ENCODE measurements at places on chromosomes 1 and 21.

DNA sequence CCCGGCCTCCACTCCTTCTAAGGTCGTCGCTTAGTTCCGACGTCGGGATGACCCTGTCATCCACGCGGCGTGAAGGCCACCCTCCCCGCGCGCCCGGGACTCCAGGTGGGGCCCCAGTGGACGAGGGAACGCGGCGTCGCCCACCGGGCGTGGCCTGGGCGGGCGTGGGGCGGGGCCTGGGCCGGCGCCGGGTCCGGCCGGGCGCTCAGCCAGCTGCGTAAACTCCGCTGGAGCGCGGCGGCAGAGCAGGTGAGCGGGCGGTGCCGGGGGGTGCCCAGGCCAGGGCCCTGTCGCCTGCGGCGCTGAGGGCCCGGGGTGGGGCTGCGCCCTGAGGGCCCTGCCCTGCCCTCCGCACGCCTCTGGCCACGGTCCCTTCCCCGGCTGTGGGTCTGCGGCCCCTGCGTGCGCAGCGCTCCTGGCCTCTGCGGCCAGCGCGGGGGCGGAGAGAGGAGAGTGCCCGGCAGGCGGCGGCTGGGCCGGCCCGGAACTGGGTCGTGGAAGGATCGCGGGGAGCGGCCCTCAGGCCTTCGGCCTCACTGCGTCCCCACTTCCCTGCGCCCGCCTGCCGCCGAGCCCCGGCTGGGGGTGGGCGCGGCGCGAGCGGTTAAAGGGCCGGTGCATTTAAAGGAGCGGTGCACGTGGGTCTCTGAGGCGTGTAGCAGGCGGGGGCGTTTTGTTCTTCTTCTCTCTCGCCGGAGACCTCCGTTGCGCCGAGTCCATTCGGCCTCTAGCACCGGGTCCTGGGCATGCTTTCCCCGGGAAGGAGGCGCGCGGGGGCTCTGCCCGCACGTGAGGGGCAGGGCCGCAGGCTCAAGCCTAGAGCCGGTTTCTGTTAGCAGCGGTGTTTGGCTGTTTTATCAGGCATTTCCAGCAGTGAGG, at the start of gene PSEN2:
TSS of gene PSEN2 (plus strand) at position 216 of the 879 bp plus-strand sequence. CDS start 11,292 bp downstream, outside the sequence.
- DNase-seq, result no peak

DNA sequence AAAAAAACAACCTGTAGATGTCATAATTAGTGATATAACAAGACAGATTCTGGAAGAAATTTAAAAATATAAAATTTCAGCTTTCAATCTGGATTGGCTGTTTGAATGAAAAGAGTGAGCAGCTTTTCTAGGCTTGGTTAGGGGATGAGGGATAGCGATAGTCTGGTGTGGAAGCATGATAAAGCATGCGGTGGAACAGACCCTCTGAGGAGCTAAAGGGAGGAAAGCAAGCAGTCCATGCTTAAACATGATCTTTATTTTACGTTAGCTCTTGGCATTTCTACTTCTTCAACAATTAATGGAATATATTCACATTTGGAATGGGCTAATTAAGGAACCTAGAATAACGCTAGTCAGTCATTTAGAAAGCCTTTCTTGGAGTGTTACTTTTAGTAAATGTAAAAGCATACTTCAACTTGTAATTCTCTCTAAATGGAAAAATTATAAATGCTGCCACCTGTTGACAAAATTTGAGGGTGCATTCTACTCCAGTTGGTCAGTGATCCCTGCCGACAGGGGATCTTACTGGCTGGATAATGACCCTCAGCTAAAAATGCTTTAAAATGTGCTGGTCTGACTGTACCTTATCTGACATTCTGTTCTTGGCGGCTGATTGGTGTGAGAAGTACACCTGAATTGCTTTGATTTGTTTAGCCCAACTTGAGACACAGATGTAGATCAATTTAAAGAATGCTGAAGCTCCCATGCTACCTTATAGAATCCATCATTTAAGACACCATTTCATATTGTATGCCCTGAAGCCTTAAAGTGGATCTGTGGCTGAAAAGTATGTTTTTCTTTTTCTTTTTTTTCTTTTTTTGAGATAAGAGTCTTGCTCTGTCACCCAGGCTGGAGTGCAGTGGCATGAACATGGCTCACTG, 61.2 kb downstream of the AK4 start:
- no peak for DNase-seq

DNA sequence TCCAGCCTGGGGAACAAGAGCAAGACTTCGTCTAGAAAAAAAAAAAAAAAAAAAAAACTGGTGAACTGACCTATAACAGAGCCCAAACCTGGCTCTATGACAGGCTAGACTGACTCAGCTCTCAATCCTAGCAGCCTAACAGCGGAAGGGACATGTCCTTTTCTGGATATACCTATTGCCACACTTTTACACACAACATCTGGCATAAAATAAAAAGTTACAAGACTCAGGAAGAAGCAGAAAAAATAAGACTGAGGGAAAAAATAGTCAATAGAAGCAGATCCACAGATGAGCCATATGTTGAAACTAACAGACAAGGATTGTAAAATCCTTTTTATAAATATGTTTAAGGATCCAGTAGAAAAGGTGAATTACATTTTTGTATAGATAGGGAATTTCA, 57.5 kb upstream of the IPO9 start:
- no peak for DNase-seq

GRCh38 chr1:48207131-48207530, 15.4 kb upstream of the SLC5A9 start:
- DNase-seq, result no peak

GRCh38 chr1:170560681-170561285, 28.8 kb downstream of the GORAB start:
- no peak for DNase-seq

- no peak for DNase-seq
These were observed 317.1 kb downstream of the DPYD start for GRCh38 chr1:97603776-97604175.

DNA sequence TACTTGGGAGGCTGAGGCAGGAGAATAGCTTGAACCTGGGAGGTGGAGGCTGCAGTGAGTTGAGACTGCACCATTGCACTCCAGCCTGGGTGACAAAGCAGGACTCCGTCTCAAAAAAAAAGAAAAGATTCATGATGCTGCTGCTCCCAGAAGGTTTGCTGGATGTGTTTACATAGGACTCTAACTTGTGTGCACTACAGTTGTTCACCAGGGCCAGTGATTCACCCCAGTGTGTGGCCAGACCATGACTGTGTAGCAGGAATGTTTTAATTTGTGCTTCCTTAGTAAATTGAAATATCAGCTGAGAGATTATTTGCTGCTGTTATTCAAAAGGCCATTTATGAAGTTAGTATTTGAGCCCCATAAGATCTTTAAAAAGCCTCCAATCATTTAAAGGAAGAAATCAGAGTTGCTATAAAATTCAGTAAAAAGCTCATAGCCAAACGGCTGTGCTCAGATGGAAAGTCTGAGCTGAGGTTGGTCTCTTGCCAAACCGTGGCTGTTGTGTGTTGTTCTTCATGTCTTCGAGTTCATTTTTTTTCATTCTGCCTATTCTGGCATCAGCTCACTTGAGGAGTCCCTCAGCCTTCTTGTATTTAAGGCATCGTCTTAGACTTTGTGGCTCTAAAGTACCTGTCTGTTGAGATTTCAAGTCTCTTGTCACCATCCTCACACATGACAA, 18.1 kb upstream of the PGD start:
- DNase-seq, result no peak

DNA sequence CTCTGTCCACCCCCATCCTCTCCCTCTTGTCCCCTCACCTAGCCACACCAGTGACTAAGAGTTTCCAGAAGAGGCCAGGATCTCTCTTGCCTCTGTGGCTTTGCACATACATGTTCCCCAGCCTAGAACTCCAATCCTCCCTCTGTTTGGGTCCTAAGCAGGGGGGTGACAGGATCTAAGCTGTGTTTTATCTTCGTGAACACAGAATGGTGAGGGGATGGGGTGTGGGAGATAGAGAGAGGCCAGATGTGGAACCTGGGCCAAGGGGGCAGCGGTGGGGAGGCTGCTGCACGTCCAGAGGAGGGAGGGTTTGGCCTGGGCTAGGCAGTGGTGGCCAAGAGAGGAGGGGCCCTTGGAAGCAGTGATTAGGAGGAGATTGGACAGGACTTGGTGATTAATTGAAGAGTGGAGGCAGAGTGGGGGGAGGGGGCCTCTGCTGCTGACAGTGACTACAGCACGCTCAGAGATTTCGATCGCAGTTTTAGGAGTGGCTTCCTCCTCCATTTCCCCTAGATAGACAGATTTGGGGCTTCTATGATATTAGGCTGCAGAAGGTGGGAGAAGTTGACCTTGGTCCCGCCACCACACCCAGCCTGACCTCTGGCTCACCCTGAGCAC, 17.1 kb upstream of the ADGRB2 start:
- no peak for DNase-seq

GRCh38 chr1:51326839-51327238, 3.5 kb downstream of the TTC39A start:
- DNase-seq, result no peak

DNA sequence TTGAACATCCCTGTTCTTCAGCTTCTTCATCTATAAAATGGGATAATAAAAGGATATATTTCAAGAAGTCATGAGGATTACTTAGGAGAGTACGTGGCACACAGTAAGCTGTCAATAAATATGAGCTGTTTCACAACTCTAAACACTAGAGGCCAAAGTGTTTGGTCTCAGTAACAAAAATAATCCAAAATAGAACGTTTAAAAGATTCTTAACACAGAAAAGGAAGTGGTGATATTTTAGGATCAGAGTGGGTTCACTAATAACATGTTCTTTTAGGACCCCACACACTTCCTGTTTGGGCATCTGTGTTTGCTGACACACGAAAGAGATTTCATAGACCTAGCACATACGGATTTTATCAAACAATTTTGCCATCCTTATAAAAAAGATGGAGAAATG, 32.9 kb downstream of the TNFSF18 start:
- no peak for DNase-seq

- DNase-seq, result no peak
These were observed 5.1 kb upstream of the ACTN2 start for GRCh38 chr1:236681219-236681618.

GRCh38 chr21:26967062-26967913, at the start of gene ADAMTS5:
ADAMTS5 (minus strand) TSS chr21:26967088; CDS start chr21:26966391, 697 bp downstream.
- DNase-seq, result no peak

- DNase-seq, result no peak
These were observed 37.9 kb downstream of the WNT4 start for GRCh38 chr1:22104865-22105437.

DNA sequence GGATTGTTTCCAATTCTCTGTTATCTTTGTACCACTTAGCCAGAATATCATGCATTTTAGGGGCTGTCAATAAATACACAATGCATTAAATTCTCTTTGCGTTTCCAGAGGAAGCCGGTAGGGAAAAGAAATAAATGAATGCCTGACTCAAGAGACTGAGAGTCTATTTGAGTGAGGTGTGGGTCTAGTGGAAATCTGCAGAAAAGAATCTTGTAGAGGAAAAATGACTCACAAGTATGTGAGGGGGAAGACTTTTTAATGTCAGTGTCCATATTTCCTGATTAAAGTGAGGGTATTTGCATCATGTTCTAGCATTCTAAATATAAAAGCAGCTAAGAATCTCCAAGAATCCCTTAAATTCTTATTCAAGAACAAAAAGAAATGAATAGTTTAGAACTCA, 271.1 kb downstream of the PTPRC start:
- no peak for DNase-seq

GRCh38 chr1:226637147-226637935, 88.8 kb downstream of the STUM start:
- DNase-seq, result no peak

GRCh38 chr1:77057994-77058585, 161.1 kb downstream of the PIGK start:
- no peak for DNase-seq

DNA sequence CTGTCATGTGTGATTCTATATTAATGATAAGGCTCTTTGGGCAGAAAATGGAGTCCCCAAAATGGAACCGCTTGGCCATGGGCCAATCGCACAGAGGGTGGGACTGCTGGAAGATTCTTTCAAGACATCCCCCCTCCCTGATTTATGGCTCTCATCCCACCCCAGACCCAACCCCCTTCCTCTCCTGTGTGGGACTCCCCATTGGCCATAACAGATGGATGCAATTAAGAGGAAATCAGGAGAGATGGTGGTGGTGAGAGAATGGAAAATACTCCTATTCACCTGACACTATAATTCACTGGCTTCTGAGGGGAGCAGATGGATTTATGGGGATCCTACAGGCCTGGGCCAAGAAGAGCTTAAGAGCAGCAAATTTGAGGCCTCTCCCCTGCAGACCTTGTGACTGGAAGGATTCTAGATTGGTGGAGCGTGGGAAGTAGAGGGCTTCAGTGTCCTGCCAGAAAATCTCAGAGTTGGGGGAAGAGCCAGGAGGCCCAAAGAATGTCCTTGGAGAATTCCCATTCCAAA, 1.7 kb downstream of the IGFN1 start:
- no peak for DNase-seq

DNA sequence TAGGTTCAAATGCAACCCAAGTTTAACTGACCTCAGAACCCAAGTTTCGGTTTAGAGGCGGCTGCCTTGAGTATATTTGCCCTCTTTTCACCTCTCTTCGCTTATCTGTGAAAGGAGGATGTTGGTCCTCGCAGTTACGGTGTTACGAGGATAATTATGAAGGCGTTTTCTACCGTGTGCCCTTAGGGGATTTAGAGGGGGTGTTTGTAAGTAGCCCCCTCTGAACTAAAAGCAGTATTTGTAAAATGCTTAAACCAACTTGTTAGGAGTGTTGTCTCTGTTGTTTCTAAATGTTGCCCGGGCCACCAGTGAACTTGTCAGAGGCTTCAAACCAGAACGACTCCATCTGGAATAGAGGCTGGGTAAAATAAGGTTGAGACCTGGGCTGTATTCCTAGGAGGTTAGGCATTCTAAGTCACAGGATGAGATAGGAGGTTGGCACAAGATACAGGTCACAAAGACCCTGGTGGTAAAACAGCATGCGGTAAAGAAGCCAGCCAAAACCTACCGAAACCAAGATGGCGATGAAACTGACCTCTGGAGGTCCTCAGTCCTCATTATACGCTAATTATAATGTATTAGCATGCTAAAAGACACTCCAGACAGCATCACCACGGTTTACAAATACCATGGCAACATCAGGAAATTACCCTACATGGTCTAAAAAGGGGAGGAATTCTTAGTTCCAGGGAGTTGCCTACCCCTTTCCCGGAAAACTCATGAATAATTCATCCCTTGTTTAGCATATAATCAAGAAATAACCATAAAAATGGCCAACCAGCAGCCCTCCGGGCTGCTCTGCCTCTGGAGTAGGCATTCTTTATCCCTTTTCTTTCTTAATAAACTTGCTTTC, 1.0 kb upstream of the PSRC1 start:
- no peak for DNase-seq

- DNase-seq, result no peak
These were observed 605.8 kb upstream of the ADAMTS5 start for GRCh38 chr21:27572696-27573095.

All from GM12878 (cell line).